ENCODE measurements at places on chromosomes 4 and X.

- DNase-seq: no peak
These were observed 25.3 kb upstream of the CT45A1 start for GRCh38 chrX:135688137-135688536.

GRCh38 chr4:147913137-147913536 lies 181.2 kb downstream of the ARHGAP10 start:
- no peak for DNase-seq

GRCh38 chr4:125515016-125515415 lies 200.3 kb downstream of the FAT4 start:
- DNase-seq: no peak

- DNase-seq: no peak
These were observed 51.9 kb downstream of the PHKA2 start for GRCh38 chrX:18931972-18932371.

DNA sequence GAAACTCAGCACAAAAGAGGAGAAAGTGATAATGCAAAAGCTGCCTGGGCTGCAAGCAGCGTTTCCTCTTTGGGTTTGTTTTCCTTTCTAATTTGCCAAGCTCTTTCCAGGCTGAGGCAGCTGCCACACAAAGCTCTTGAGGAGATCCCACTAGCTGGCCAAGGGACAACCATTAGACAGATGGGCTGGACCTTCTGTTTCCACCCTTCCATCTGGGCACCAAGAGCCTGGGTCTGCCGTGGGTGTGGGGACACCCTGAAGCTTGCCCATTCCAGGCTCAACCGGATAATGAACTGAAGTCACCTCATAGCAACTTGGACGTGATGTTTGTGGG lies 194.6 kb upstream of the C1QTNF7 start:
- no peak for DNase-seq

GRCh38 chrX:77484045-77484444 lies 36.9 kb downstream of the FGF16 start:
- DNase-seq: no peak

GRCh38 chr4:84235126-84235944 lies 263.8 kb downstream of the NKX6-1 start:
- DNase-seq: no peak

DNA sequence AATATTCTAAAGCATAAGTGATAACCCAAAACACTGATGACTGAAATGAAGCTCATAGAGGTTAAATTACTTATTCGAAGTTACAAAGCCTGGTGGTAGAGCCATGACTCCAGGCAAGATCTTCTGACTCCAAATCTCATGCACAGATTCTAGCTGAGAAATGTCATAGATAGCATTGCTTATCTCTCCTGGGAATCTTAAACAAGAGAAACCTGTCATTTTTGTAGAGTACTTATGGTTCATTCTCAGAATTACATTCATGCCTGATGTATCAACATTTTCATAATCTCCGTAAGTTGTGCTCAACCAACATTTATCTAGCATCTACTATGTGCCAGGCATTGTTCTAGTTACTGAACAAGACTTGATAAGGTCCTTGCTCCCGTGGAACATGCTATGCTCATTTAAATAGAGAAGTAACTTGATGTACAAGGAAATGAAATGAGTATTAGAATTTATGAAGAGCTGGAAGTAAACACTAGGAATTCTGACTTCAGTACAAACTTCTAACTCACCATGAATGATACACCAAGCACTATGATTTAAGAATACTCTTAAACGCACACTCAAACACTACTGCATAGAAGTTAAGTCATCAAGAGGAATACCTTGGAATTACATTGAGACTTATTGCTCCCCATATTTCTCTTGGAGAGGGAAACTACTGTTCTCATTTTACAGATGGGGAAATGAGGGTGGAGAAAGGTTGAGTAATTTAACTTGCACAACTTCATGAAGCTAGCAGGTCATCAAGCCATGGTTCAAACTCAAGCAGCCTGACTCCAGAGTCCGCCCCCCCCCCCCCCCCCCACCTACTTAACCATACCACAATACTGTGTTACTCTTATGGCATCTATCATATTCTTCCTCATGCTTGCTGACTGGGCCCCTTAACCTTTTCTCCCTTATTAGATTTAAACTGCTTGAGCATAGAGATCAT lies 45.4 kb downstream of the MBNL3 start:
- no peak for DNase-seq

GRCh38 chr4:27775156-27775555 lies 914.5 kb downstream of the STIM2 start:
- DNase-seq: no peak

DNA sequence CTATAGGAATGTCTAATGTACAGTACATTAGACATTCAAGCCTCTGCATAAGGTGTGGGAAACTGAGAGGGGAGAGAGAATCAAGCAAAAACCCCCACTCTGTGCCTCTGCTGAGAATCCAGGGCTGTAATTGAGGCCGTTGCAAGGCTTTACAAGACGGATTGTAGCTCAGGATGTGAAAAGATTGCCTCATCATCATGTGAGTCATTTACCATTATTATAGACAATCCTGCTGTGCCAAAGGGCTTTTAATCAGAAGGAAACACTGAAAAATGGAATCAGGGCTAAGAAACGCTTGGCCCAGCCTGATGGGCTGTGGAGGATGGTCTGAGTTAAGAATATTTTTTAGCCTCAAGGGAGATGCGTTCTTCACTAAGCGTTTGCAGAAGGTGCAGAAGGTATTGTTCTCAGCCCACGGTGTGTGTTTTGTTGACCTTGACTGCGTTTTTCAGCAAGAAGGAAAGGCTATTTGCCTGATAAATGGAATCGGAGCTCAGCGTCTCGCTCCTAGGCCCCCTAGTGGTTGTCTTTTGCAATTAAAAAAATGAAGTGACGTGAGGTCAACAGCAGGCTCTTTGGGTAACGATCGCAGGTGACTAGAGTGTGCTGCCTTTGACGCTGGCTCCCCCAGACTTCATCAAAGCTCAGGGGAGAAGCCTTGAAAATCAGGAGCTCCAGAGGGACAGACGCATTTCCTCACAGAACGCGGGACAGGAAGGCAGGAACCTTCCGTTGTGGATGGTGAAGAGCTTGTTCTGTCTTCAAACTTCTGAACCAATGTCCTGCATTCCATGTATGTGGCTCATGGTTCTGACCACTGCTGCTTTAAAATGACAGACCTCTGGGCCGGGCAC lies 18.1 kb upstream of the CHRNA9 start:
- DNase-seq: no peak

DNA sequence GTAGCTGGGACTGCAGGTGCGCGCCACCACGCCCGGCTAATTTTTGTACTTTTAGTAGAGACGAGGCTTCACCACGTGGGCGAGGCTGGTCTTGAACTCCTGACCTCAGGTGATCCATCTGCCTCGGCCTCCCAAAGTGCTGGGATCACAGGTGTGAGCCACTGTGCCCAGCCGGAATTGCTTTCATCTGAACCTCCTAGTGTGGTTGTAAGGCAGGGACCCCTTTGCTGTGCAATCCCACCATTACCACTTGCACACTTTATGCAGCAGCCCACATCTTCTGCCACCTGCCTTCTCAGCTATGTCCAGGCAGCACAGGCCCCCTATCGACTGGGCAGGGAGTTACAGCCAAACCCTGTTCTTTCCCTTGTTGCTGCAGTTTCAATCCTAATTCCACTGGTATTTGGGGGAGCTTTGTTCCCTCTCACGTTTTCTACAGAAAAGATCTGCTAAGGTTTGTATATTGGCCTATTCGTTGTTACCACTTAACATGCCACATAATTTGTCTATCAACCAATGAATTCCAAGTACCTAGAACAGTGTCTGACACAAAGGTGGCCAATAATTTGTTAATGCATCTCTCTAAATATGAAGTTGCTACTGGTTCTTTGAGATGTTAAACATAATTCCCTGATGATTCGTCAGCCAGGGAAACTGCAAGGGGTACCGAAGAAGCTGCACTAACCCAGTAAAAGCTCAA lies 6.5 kb downstream of the RPL39 start:
- no peak for DNase-seq

GRCh38 chrX:13376857-13377549 lies 57.1 kb upstream of the ATXN3L start:
- DNase-seq: no peak

- DNase-seq: no peak
These were observed 1005.5 kb downstream of the ARAP2 start for GRCh38 chr4:35238793-35239192.

GRCh38 chr4:87122252-87122651 lies 98.2 kb downstream of the KLHL8 start:
- DNase-seq: no peak

GRCh38 chrX:136652822-136653723 lies 5.1 kb downstream of the CD40LG start:
- DNase-seq: no peak

DNA sequence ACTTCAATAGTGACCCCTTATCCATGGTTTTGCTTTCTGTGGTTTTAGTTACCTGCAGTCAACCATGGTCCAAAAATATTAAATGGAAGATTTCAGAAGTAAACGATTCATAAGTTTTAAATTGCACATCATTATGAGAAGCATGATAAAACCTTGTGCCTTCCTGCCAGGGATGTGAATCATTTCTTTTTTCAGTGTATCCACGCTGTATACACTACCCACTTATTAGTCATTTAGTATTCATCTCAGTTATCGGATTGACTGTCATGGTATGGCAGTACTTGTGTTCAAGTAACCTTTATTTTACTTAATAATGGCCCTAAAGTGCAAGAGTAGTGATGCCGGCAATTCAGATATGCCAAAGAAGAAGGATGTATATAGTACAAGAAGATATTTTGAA lies 37.7 kb upstream of the TASL start:
- no peak for DNase-seq

DNA sequence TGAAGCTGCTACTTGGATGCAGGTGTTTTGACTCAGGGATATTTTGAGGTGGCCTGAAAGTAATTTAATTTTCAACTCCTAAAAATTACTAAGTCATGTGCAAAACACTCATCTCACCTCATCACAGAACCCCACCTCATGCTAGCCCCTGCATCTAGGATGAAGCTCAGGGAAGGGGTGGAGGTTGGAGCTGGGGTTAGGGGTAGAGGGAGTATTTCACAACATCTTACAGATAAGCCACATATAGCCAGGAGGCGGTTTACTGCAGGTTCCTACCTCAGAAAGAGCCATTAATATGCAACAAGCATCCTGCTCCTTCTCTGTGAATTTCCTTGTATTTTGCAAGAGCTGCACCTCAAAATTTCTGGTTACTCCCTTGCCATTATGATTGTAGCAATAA lies 70.5 kb upstream of the TSPAN5 start:
- DNase-seq: no peak

DNA sequence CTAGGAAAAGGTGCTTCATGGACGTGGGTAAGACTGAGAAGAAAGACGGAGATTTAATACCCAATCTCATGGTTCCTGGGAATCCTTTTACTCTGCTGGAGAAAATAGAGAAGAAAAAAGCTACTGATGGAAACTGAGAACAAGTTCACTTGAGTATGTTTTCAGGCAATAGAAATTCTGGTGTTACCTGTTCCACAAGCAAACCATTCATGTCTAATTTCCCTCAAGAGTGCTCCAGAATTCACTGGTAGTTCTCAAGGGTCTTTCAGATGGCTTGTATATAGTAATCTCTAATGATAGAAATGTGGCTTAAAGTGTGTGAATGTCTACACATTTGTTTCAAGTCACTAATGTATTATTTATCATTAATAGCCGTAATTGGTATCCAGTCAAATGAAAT lies 22.5 kb downstream of the SETD7 start:
- no peak for DNase-seq

GRCh38 chr4:74230902-74231499 lies 73.1 kb downstream of the MTHFD2L start:
- DNase-seq: peak; percentile 76

DNA sequence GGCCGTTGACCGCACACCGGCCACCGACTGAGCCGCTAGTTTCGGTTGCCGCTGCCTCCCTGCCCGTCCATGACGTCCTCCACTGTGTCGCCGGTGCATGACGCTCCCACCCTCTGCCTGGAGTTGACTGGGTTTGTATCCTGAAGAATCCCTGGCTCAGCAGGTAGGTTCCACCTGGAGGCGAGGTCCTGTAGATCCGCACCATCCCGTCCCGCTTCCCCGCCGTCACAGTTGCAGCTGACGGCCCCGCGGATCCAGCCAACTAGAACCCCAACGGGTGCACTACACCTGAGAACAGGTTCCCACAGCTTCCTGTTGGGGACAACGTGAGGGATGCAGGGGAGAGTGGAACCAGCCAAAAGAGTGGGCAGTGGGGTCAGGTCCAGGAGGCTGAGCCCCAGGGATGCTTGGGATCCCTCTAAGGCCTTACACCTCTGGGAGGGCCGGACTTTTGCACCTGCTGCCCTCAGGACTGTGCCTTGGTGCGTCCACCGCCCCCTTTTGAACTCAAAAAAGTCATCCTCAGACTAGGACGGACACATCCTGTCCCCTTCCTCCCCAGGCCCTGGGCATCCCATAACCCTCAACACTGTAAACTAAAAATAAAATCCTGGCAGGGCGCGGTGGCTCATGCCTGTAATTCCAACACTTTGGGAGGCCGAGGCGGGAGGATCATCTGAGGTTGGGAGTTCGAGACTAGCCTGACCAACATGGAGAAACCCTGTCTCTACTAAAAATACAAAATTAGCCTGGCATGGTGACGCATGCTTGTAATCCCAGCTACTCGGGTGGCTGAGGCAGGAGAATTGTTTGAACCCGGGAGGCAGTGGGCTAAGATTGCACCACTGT lies 1.1 kb upstream of the SLBP start:
- DNase-seq: no peak

DNA sequence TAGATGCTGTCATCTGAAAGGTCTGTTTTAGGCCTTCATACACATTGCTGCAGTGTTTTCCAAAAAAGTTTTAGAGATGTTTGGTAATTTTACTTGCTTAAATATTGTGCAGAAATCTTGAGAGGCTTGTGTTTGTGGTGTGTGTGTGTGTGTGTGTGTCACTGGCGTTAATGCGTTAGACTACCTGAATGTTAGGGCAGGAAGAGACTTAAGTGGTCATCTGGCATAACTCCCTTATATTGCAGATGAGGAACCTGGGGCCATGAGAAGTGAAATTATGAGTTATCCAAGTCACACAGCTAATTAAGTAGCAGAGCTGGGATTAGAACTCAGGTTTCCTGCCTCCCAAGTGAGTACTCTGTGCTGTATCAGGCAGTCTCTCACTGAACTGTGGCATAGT lies 1.4 kb downstream of the LSM6 start:
- no peak for DNase-seq

GRCh38 chr4:180106122-180106521 lies 2137.1 kb upstream of the TENM3 start:
- no peak for DNase-seq

GRCh38 chr4:68962868-68963267 lies 11.3 kb upstream of the UGT2A3 start:
- no peak for DNase-seq
